ENCODE measurements at places on chromosomes 5 and 9. TPM values are rescaled to one million over a fixed set of nuclear protein-coding genes. Genes with fewer than 3 reads are reported as not detected.

The DAB2IP gene
- total RNA-seq: 0.08 TPM

DNA sequence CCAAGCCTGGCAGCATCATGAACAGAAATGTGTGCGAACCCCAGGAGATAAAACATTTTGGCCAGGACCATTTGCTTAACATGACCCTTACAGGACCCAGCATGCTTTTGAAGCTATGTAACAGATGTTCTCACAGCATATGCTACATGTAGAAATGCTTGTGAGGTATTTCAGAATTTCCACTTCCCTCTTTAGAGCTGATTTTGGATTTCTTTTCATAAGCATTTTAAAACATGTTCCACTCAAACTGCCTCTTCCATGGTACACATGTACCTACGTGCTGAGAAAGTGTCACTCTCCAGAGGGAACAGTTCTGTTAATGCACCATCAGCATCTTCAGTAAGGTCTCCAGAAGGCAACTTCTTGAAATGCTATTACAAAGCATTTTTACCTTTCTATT lies 15.7 kb upstream of the TSSK1B start:
- DNase-seq: no peak

GRCh38 chr5:67267512-67268216 lies 71.1 kb upstream of the CD180 start:
- DNase-seq: no peak

The NOXA1 gene
- 0.52 TPM for total RNA-seq

GRCh38 chr5:38783011-38783561 lies 62.7 kb upstream of the OSMR start:
- no peak for DNase-seq

- DNase-seq: no peak
These were observed 215.7 kb downstream of the PAX5 start for GRCh38 chr9:36818242-36818938.

GRCh38 chr5:169197343-169197742 lies 103.6 kb downstream of the SLIT3 start:
- DNase-seq: no peak

DNA sequence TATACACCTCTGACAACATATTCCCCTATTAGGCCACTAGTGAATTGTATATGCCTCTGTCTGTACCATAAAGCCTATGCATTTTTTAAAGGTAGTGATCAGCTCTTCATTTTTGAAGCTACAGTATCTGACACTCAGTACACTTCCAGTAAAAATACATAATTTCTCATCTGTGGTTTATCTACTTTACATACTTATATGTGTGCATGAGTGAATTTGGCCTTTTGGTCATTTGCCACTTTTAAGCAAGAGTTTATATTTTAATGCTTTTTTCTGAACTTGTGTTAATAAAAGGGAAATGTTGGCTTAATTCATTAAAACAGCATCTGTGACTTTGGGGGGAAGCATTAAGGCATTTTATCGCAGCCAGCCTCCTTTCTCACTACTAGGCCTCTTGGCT lies 47.8 kb downstream of the ST8SIA4 start:
- no peak for DNase-seq

DNA sequence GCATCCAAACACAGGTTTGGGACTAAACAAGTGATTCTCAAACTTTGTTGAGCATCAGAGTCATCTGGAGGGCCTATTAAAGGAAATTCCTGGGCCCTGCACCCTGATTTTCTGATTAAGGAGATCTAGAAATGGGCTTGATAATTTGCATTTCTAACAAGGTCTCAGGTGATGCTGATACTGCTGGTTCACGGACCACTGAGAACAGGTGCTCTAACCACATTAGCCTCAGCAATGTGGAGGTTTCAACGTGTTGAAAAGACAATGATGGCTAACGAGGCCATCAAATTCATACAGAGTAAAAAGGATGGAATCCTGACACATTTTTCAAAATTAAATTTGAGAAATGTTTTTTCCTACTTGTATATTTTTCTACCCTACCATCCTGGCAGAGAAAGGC lies 172.1 kb downstream of the TSSK1B start:
- no peak for DNase-seq

DNA sequence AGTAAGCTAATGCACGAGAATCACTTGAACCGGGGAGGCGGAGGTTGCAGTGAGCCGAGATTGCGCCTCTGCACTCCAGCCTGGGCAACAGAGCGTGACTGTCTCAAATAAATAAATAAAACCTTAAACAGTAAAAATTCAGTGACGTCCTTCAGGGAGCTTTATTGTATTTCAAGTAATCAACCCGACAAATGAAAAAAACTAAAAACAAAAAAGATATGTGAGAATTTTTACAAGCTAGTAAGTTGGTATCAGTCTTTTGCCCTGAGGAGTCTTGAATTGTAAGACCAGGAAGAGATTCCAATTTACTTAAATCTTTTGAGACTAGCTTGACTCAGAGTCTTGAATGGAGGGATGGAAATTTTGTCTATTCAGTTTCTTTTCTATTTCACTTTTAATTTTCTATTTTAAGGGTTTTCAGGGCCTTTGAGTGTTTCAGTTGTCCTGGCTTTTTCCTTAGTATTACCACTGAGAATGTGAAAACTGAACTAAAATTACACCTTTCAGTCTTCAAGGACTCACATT lies 126.0 kb upstream of the DHFR start:
- no peak for DNase-seq

Data from activated CD8-positive, alpha-beta T cell treated with anti-CD3 and anti-CD28 coated beads, Interleukin-2, amount 10 ng/mL, durations not matched to agents 7 days and 5 days (primary cell).